ENCODE measurements at places on chromosomes 13 and 19.

GRCh38 chr13:60412909-60413616 is 16.0 kb downstream of the TDRD3 start:
- no peak for DNase-seq

DNA sequence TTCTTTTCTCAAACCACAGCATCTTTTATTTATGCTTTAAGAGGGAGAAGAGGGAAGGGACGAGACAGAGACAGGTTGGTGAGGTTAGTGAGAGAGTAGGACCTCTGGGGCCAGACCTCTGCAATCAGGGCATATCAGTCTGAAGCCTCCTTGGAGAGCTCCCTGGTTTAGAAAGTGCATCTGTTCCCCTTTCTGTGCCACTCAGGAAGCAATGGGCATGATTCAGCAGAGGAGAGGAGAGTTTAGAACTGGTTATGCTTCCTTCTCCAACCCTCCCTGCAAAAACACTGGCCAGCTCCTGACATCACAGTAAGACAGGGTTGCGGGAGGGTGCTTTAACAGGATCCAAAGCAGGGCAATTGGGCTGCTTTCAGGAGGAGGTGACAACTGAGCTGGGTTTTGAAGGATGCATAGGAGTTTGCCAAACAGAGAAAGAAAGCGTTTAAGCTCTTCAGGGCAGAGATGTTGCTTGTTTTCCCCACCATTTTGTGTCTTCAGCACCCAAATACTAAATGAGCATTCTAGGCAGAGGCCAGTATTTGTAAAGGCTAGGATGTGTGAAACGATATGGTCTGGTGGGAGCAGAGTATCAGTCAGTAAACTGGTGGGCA is 33.1 kb downstream of the CERS4 start:
- no peak for DNase-seq

DNA sequence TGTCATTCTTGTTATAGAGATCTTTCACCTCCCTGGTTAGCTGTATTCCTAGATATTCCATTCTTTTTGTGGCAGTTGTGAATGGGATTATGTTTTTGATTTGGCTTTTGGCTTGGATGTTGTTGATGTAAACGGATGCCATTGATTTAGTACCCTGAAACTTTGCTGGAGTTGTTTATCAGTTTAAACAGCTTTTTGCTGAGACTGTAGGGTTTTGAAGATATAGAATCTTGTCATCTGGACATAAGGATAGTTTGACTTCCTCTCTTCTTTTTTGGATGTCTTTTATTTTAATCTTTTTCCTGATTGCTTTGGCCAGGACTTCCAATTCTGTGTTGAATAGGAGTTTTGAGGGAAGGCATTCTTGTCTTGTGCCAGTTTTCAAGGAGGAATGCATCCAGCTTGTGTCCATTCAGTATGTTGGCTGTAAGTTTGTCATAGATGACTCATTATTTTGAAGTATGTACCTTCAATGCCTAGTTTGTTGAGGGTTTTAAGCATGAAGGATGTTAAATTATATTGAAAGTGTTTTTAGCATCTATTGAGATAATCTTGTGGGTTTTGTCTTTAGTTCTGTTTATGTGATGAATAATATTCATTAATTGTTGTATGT is 16.8 kb downstream of the ZNF431 start:
- DNase-seq: no peak

GRCh38 chr19:17025991-17026658 is 485 bp downstream of the CPAMD8 start:
- DNase-seq: no peak

GRCh38 chr13:99433543-99434075 is 67.7 kb upstream of the TM9SF2 start:
- no peak for DNase-seq

GRCh38 chr13:22091222-22091970 is 420.5 kb downstream of the FGF9 start:
- no peak for DNase-seq

GRCh38 chr19:48777720-48778119 is 22.4 kb downstream of the FGF21 start:
- DNase-seq: no peak

- no peak for DNase-seq
These were observed 4.8 kb downstream of the ATP4A start for GRCh38 chr19:35558400-35559280.

GRCh38 chr13:106287351-106287750 is 248.1 kb downstream of the EFNB2 start:
- no peak for DNase-seq

DNA sequence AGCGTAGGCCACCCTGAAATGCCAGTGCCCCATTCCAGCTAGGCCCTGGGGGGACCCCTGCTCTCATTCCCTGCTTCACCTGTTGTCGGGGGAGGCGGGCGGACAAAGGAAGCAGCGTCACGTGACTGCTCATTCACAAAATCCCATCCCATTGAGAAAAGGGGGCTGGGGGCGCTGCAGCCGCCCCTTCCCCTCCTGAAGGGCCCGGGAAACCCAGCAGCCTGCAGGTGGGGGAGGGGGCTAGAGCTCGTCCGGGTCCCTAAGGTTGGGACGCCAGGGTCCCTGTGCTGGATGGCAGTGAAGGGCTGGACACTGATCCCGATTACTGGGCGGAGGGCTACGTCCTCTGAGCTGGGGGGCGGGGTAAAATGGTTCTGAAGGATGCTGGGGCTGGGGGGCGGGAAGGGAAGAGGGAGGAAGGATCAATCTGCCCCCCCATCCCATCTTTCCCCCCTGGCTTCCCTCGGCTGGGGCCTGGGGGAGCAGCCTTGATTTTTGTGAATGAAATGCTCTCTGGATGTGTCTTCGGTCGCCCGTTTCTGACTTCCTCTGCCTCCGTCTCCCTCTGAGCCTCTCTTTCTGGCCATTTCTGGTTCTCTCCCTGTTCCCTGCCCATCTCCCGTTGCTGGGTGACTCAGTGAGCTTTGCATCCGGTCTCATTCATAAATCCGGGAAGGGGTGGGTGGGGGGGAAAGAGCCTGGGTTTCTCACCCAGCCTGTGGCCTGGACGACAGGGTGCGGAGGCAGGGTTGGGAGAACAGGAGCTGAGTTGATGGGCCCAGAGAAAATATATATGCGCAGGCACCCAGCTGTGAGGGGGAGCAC is 816 bp downstream of the SPRED3 start:
- no peak for DNase-seq

DNA sequence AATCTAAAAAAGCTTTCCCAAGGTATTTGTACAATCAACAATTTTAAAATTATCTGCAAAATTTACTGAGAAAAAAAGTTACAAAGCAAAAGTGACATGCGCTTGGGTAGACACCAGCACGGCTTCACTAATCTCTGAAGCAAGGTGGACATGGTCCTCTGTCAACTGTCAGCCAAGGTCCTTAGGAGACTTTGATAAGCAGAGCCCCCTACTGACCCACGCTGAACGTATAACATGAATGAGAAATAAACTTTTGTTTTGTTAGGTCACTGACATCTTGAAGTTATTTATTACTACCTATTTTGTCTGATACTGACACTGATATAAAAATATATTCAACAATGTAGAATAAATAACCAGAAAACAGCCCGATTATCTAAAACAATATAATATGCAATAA is 100.7 kb upstream of the OBI1 start:
- no peak for DNase-seq

GRCh38 chr13:20363172-20363571 is 131.1 kb upstream of the GJB6 start:
- DNase-seq: no peak

- no peak for DNase-seq
These were observed 9.8 kb downstream of the TSHZ3 start for GRCh38 chr19:31339411-31339810.

DNA sequence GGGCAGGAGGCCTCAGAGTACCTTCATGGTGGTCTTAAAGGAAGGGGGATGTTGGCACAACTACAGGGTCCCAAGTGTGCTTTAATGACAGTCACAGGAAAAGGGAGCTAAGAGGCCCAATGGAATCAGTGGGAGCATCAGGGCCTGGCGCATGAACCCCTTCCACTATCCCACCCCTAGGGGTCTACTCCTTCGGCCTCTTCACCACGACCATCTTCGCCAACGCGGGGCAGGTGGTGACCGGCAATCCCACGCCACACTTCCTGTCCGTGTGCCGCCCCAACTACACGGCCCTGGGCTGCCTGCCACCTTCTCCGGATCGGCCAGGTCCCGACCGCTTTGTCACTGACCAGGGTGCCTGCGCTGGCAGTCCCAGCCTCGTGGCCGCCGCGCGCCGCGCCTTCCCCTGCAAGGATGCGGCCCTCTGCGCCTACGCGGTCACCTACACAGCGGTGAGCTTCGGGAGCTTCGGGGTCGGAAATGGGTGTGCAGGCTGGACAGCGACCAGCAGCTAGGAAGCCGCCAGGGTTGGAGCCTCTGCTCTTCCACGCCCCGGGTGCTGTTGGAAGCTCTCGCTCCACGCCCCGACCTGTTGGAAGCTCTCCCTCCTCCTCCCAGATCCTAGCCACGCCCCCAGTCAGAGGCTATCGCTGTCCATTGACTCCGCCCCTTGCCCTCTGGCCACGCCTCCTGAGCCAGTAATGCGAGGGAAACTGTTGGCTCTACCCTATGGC is 6.0 kb downstream of the PLPPR2 start:
- no peak for DNase-seq

DNA sequence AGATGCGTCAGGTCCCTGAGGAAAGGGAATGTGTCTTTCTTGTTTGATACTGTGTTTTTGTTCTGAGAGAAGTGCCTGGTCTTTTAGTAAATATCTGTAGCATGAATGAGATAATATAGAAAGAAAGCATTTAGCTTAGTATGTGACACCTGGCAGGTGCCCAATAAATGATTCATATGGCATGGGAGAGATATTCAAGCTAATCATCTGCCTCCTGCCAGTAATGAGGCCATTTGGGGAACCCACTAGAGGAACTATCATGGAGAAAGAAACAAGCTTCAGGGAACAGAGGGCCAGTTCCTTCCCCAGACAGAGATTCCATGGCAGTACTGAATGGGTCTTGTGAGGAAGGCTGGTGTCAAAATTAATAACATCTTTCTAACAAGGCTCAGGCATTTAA is 603.9 kb downstream of the DCT start:
- DNase-seq: no peak

GRCh38 chr13:45055902-45056648 is 64.2 kb upstream of the GTF2F2 start:
- DNase-seq: peak; percentile 1

DNA sequence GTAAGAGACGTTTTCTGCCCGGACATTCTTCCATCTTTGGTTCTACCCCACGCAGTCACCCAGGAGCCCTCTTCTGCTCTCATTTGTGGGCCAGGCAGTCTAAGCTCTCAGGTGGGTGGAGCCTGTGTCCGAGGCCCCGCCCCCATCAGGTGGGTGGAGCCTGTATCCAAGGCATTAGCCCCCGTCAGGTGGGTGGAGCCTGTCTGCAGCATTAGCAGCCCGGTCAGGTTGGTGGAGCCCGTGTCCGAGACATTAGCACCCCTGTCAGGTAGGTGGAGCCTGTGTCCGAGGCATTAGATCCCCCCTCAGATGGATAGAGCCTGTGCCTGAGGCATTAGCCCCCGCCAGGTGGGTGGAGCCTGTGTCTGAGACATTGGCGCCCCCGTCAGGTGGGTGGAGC is 45.5 kb upstream of the C13orf46 start:
- peak; percentile 27 for DNase-seq

GRCh38 chr13:71751073-71751472 is 115.9 kb downstream of the DACH1 start:
- DNase-seq: no peak

GRCh38 chr19:42069619-42070351 is at the start of gene GRIK5:
Gene GRIK5 (minus strand): TSS chr19:42070206. CDS start chr19:42065770, 4,436 bp downstream.
- no peak for DNase-seq

- no peak for DNase-seq
These were observed 108.2 kb upstream of the RNF113B start for GRCh38 chr13:98285317-98285716.

GRCh38 chr19:39483141-39483540 is 2.5 kb downstream of the TIMM50 start:
- DNase-seq: no peak

DNA sequence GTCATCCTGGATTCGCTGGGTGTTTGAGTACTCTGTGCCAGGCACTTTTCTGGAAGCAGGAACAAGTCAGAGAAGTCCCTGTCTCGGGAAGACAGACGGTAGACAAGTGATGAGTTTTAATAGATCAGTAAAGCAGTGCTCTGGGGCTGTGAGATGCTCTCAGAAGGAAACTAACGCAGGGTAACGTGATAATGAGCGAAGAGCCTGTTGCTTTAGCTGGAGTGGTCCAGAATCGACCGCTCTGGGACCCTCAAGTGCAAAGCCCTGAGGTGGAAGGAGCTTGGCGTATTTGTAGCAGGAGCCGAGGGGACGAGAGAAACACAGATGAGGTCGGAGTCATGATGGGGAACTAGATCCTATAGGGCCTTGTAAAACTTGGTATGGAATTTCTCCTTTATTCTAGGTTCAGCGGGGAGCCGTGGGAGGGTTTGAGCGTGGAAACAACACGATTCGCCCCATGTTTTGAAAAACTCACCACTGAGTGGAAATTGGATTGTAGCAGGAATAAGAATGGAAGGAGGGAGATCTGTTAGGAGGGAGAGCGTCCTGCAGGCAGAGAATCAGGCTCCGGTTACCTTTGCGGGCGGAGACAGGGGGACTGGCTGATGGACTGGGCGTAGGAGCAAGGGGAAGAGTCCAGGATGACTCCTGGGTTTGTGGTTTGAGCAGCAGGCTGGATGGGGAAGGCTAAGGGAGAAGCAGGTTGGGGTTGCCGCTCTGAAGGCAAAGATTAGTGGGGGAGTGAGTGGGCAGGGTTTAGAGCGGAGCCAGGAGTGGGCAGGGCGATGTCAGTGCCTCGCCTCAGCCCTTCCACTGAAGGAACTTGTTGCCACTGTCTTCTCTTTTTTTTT is 763 bp downstream of the POLD1 start:
- DNase-seq: no peak

GRCh38 chr13:64057372-64058020 is 2641.8 kb upstream of the PCDH20 start:
- no peak for DNase-seq

DNA sequence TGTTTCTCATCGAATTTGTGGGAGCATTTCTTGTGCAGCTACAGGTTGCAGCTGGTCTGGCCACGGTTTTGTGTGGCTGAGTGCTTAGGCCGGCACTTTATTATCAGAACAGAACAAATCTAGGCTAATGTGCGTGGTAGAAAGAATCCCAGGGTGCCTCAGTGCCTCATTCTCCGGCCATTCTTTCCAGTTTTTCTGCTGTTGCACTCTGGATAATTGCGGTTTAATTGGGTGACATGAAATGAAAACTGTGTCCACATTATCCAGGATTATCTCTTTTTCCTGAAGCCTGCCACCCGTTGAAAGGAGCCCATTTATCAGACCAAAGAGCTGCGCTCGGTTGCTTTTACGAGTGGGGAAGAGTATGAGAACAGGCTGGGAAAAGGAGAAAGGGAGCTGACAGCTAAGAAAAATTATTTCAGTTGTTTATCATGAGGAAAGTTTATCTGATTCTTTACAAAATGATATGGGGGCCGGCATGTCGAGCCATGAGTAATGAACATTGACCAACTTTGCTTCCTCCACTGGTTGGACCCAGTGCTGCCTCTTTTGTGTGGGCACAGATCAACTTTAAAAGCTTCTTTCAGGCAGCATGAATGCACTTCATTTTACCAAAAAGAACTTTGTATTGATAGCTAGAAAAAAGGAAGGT is 117.0 kb upstream of the SOX21 start:
- DNase-seq: no peak
